ENCODE measurements at places on chromosomes 5 and 9.

- no peak for DNase-seq
These were observed 133.8 kb downstream of the PDE4D start for GRCh38 chr5:59759600-59760351.

GRCh38 chr5:71939452-71940230 is 167.6 kb upstream of the MAP1B start:
- DNase-seq: no peak

DNA sequence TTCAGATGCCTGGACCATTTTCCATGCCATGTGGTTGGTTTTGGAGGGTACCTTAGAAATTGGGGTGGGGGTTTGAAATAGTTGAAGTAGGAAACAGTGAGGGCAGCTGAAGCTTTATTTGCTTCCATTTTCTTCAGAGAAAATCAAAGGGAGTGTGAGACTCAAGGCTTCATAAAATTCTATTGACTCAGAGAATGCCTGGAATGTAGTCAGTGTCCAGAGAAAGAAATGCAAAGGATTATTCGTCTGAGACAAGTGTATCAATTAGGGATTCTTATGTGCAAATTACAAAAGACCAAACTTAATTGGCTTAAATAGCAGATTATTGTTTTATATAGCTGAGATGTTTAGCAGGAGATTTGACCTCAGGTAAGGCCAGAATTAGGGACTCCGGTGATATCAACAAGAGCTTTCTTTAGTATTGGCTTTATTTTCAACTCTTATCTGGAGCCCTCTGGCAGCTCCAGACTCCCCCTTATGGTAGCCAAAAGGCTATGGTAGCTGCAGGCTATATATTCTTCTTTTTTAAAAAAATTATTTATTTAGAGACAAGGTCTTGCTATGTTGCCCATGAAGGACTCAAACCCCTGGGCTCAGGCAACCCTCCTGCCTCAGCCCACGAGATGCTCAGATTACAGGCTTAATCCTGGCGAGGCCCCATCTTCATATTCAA is 38.9 kb downstream of the PTTG1 start:
- DNase-seq: no peak

DNA sequence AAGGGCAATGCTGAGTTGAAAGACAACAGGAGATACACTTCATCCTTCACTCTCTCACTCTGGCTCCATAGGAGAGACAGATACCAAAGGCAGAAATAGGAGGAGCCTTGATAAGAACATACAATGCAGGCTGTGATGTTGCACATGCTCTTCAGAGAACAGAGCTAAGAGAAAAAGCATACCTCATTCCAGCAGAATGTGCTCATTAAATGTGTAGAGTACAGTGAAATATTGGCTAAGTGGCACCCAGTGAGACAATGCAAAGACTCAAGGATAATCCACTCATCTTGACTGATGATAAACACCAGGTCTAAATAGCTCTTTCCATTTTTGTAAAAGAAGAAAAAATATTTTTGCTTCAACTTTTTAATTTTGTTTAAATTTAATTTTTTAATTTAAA is 139.7 kb downstream of the OR2K2 start:
- DNase-seq: no peak

DNA sequence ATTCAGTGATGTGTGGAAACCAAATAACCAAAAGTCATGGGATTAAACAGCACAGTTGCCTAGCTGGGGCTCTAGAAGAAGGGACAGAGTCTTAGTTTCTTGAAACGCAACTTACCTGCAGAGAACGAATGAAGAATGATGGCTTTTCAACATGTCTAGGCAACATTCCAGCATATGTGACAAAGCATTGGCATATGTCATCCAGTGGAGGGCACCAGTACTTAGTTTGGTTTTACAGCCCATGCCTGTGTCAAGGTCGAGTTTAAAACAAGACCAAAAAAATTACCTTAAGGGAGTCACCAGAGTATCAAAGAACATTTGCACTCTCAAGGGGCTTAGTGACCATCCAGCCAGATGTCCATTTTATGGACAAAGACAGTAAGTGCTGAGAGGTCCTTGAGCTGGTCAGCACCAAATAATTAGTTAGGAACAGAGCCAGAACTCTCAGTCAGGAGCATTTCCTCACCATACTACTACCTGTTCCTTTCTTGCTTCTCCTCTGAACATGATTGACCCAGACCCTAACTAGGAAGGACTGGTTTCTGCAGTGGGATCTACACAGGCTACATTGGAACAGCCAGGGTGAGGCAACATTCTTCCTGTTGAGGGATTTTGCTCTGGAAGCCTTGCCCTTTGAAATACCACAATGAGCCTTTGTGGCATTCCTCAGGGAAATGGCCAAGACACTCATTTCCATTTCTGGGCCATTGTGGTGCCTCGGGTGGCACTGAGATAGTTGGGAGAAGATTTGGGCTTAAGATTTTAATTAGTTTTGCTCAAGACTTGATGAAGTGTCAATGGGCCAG is 75.4 kb upstream of the ANKH start:
- DNase-seq: no peak
